ENCODE measurements at places on chromosomes 5 and 9.

DNA sequence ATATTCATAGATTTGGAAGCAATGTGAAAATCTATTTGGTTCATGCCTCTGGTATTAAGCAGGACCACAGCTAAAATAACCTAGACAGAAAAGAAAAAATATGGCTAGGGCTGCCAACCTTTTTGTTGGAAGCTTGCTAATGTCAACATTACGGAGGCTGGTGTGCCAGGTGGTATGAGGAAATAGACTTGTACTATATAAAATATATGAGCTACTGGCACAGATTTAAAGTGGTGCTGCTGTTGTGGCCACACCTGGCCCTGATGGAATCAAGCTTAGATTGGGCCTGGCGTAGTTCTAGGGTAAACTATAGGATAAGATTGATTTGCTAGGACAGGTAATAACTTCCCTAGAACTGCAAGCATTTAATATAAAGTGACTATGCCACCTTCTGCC lies 10.6 kb upstream of the PARP8 start:
- DNase-seq = no peak

DNA sequence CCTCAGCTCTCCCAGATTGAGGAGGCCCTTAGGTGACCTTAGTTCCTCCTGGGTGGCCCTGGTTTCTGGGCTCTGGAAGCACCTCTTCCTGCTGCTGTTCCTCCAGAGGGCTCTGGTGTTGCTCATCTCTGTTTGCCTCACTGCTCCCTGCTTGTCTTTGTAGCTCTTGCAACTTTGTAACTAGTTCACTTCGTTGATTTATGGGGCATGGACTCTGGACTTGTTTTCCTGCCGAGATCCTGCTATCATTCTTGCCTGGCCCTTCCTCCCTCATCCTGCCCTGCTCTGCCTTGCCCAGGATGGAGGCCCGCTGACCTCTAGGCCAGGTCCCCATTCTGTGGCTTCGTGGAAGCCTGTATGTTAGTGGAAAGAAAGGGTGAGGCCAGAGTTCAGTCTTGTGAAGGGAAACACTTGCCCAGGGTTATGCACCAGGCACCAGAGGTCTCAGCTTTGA lies 169.3 kb downstream of the MACROH2A1 start:
- DNase-seq = no peak

DNA sequence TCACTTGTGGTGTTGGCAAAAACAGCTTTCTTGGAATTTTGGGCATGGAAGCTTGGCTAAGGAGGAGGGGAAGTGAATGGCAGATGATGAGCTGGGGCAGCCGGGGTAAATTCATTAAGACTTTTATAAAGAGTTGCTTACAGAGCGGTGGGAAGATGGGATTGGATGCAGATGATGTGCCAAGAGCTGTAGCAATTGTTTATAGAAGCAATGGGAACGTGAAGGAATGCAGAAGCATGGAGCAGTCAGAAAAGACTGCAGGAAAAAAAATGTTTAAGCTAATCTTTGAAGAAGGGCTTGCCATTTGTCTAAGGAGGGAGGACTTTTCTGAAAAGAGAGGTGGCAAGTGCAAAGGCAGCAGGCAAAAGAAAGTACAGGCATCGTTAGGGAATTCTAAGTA lies 86.6 kb upstream of the SHISAL2B start:
- DNase-seq = no peak

- DNase-seq = peak; percentile 55
Observed at GRCh38 chr5:142186857-142187594, 78.4 kb downstream of the NDFIP1 start.

DNA sequence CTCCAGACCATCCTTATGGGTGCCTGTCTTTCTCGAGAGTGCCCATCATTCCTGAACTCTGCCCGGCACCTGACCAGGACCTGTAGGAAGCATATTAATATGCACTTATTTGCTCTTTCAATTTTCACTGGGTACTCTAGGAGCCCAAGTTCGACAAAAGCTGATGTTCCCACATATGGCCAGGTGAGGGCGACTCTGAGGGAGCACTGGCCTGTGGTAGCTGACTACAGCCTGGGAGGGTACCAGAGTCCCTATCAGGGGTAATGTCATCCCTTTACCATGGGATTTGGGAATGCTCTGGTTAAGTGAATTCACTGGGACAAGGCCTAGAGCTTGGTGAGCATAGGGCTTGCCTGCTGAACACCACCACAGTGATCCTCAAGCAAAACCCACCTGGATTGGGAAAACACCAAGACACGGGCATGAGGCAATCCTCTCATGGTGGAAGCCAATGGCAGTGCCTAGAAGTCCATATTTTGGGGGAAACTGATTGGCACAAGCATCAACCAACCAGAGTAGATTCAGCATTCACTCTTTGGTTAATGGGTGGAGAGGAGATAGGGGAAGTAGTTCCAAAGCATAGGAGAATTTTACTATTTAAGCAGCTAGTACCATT lies 112.2 kb downstream of the MTX3 start:
- DNase-seq = peak; percentile 75

All from H7 (cell line).